Stimulated activated CD4-positive, alpha-beta T cell treated with anti-CD3 and anti-CD28 coated beads, TNF-alpha, amount 100 ng/mL, for 24 hours (primary cell): ENCODE measurements at places on chromosomes 3 and 15.

- DNase-seq = no peak
These were observed 604.9 kb upstream of the AGTR1 start for GRCh38 chr3:148092624-148093347.

GRCh38 chr3:5016211-5017161 is 37.2 kb downstream of the BHLHE40 start:
- DNase-seq = no peak

DNA sequence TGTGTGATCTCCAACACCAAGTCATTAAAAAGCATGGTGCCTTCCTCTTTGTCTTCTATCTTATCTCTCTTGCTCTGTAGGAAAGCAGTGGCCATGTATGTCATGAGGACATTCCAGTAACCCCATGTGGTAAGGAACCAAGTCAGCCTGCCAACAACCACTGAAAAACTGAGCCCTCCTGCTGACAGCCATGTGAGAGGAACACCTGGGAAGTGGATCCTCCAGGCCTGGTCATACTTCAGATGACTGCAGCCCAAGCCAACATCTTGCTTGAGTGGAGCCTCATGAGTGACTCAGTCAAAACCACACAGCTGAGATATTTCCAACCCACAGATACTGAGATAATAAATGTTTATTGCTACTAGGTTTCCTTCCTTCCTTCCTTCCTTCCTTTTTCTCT is 597.3 kb downstream of the ZIC1 start:
- no peak for DNase-seq

DNA sequence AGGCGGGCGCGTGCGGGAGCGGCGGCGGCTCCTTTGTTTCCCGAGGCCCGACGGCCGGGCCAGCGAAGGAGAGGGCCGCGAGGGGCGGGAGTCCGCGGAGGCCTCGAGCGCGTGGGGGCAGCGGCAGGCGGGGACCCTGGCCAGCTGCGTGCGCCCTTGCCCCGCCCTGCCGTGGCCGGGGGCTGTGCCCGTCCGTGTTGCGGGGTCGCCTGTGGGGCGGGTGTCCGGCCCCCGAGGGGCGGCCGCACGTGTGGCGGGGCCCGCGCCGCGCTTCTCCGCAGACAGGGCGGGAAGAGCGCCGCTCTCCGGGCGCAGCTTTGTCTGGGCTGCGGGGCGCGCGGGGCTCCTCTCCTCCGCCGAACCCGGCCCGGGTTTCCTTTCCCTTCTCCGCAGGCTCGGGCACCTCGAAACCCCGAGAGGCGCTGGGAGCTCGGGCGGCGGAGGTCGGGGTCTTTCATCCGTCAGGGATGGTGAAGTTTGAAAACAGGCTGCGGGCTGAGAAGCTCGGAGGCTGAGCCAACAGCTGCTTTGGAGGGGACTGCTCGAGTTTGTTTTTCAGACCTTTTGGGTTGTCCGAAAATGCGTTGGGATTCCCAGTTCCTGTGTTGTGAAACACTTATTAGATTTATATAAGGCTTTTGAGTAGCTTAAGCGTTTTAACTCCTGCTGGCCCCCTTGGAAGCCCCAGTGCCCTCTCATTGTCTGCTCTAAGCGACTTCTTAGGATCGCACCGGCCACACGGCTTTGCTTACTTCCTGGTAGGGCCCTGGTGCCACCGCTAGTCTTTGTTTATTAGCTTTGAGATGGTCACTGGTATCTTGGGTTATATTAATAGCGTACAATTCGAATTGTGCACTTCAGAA is 817 bp downstream of the USP3 start:
- peak; percentile 33 for DNase-seq

DNA sequence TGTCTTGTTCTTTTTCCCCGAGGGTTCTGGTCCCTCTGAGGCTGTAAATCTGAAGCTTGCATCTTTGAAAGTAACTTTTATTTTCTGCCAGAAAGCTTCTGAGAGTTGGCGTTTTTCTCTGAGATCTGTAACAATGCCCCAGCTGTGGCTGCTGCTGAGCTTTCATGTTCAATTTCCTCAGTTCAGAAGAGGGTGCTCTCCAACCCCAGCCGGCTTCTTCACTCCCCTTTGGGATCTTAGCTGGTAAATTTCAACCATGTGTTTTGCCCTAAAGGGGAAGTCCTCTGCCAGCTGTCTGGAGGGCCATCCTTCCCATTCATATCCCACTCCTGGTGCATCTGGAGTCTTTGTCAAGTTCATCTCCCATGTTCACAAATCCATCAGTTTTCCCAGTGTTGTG is 18.3 kb upstream of the CFAP100 start:
- no peak for DNase-seq

DNA sequence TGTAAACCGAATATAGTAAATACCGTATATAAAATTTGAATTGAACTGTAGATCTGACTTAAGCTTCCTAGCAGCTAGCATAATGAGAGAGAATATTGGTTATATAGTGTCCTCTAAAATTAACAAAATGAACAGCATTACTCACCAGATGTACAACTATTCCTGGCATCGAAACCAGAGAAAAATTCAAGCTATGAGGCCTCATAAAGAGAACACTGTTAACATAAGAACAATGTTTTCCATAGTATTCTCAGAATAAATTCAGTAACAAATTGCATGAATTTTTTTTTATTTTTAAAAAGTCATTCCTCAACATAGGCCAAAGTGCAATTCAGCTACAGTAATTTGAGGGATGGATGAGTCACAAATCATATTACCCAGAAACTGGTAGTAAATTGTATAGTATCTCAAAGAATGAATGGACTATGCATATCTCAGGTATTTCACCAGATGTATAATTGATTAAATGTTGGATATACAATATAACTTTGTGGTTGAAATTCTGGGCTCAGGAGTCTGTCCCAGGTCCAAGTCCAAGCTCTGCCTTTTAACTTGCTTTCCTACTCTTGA is 5.0 kb downstream of the TMEM207 start:
- DNase-seq = no peak

DNA sequence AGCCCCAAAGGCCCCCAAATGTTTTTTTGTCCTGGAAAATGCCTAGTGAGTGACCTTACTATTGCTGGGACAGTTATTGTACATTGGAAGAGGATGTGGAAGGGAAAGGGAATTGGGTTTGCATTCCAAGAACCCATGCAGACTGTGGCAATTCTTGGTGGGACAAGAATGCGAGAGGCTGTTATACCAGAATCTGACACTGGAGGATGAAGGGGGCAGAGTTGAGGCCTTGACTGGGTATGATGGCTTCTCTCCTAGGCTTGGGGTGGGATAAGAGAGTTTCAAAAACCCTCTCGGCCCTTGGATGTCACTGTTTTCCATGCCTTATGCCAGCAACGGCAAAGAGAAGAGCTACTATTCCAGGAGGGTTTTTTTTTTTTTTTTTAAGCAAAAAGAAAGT is 25.3 kb downstream of the IL16 start:
- no peak for DNase-seq

DNA sequence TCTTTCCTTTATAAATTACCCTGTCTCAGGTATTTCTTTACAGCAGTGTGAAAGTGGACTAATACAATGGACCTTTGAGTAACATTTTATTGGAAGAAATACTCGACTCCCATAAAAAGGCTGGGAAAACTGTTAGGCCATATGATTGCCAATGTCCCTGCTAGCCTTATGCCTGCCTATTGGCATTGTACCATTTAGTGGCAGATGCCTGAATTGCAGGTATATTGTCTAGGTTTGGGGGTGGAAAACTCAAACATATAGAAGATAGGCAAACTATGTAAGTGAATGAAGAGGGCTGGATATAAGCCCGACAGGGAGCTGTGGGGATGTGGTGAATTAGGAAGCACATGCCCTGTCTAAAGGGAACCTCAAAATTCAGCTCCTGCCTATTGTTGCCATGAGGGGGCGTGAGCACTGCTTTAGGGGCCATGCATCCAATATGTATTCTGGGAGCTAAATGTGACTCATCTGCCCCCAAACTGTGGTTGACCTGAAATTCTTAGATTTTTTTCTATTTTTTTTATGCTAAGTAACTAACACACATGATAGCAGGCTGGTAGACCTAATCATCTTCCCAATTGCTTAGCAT is 65.2 kb upstream of the TRA2B start:
- DNase-seq = peak; percentile 8

- no peak for DNase-seq
These were observed 462.9 kb upstream of the PROK2 start for GRCh38 chr3:72247645-72248388.

DNA sequence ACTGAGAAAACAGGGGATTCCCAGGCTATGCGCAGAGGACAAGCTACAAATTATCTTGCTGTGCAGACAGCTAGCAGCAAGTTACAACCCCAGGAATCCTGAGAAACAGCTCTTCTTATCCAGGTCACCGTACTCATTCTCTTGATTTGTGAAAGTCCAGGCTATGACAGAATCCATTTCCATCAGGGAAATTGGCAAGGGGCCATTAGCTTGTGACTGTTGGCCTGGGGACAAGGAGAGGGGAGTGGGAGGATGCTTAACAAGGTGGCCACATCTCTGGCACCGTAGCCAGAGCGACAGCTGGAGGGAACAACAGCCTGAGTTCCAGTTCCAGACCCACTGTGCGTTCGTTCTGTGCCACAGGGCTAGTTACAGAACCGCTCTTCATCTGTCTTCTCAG is 44.9 kb upstream of the PLXNA1 start:
- no peak for DNase-seq

GRCh38 chr3:12455740-12456139 is 28.5 kb upstream of the TSEN2 start:
- DNase-seq = no peak

DNA sequence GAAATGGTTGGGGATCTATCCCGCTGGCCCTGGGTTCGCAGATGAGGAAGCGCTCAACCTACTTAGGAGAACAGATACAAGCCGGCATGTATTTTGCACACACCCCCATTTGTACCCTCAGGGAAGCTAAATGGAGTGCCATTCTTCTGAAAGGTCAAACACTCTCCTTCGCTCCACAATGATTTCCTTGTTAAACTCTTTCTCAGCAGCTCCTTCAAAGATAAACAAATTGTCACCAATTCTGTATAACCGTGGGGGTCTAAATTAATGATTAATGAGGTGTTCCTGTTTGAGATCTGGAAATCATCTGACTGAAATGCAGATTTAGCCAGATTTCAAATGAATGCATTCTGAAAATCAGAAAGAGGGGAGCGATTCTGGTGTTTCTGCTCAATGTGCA is 124.0 kb downstream of the MEGF11 start:
- no peak for DNase-seq

DNA sequence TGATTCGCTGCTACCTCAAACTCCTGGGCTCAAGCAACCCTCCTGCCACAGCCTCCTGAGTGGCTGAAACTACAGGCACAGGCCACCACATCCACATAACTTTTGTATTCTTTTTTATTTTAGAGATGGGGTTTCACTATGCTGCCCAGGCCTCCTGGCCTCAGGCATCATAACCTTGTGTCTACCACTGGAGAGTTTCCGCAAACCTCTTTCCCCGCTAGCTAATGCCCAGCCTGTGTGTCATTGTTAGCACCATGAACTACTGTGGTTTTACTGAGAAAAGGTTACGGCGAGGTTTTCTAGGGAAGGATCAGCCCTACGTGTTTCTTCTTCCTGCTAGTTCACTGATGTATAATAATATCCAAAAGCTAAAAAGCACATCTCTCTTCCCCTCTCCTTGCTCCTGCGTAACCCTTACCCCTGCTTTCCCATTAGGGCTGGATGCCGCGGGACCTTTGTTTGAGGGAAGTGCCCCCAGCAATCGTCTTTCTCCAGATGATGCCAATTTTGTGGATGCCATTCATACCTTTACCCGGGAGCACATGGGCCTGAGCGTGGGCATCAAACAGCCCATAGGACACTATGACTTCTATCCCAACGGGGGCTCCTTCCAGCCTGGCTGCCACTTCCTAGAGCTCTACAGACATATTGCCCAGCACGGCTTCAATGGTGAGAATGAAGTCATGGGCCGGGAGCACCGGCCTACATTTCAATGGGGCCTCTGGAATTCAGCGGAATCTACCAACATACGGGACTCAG is 113.7 kb downstream of the LIPC start:
- DNase-seq = no peak

DNA sequence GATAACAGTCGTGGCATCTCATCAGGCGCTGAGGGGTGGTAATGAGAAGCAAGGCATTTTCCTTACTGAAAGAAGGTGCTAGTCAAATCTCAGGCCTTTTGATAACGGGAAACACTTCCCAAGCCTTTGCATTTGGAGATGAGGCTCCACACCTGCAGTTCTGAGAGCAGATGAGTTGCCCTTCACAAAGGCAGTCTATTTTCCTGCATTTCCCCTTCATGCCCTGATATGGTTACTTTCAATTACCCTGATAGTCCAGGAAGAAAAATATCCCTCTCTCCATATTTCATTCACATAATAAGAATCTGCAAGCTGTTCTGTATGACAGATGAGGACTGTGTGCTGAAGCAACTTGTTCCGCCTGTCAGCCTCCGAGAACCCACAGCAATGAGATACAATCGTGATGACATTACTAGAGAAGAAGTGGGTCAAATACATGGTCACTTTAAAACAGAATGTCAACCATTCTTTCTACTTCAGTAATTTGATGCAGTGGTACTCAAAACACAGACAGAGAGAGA is 25.0 kb downstream of the FHIT start:
- no peak for DNase-seq

- DNase-seq = no peak
These were observed 179.4 kb downstream of the ABHD5 start for GRCh38 chr3:43870120-43870519.

GRCh38 chr3:115855911-115856310 is 232.6 kb downstream of the GAP43 start:
- DNase-seq = no peak

GRCh38 chr3:98519351-98519750 is 3.4 kb downstream of the CLDND1 start:
- no peak for DNase-seq

GRCh38 chr3:135853981-135854380 is 111.5 kb upstream of the PPP2R3A start:
- no peak for DNase-seq

- no peak for DNase-seq
These were observed 755.5 kb upstream of the SEMA6D start for GRCh38 chr15:46961795-46962194.

DNA sequence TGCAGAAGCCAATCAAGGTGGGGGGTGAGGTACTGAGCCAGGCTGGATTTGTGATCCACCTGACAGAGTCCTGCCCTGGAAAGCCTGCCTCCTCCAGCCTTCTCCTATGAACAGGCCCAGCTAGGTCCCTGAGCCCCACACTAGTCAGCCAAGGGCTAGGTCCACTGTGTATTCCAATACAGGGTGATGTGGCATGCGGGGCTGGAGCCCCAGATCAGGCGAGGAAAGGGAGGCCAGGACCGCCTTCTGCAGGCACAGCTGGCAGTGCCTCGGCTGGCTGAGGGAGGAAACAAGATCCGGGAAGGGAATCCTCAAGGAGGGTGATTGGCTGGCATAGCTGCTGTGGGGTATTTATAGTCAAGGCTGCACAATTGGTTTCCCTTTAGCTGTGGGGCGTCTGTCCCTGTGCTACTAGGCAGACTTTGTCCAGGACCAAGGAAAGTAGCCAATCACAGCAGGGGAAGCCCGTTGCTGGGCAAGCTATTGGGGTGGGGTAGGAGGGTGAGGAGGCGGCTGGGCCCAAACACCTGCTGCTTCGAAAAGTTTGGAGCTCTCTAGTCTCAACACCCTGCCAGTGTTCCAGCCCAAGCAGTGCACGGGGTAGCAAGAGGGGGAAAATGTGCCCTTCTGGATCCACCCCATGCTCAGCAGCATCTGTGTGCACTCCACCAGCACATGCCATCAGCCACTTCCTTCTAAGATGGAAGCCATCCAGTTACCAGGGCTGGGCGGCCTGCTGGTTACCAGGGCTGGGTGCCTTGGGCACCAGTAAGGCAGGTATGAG is 5.9 kb downstream of the KY start:
- DNase-seq = no peak

GRCh38 chr3:85525264-85525663 is 566.5 kb downstream of the CADM2 start:
- DNase-seq = no peak

GRCh38 chr3:165195640-165196576 is at the start of gene SLITRK3:
TSS of gene SLITRK3 (minus strand) at chr3:165196384. CDS start at chr3:165190830, 5,554 bp downstream.
- DNase-seq = no peak
